Non-pigmented ciliary epithelial cell (primary cell): ENCODE measurements at places on chromosomes 16 and 17.

DNA sequence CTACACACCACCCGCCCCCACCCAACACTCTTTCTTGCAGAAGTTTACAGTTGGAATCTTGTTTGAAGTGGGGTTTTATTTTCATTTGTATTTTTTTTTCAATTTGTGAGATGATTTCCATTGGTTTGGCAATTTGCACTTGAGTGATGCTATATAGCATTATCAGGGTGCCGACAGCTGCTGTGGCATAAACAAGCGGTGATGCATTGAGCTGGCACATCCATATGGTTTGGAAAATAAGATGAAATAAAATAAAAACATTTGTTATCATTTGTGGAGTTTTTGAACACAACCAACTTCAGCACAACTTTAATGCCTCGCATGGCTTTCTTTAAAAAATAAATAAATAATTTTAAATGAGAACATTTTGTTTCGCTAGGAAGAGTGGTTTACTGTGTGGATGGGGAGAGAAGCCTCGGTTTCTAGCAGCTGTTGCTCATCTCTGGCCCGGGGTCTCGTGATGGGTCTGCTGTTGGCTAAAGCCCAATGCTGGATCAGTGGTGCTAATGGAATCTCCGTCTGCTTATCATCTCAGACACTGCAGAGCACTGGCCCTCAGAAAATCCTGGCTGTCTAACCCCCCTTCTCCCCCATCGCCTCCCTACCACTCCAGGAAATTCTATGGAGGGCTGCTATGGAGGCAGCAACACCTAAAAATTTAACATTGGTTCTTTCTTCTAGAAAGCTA is 192.3 kb upstream of the MAF start:
- DNase-seq = no peak

DNA sequence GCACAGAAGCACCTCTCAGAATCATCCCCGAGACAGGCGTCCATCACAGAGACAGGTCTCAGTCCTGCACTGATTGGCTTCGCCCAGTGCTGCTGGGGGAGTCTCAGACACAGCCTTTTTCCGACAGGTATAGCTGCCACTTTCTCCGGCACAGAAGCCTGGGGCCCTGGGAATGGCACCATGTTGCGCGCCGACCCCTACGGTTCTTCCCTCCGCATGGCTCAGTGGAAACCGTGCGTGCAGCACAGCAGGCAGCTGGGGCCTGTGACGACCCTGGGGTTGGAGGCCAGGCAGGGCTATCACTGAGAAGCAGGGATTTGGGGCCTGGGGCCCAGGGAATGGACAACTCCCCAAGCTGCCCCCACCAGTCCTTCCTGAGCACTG is 29.7 kb upstream of the CDH15 start:
- no peak for DNase-seq

DNA sequence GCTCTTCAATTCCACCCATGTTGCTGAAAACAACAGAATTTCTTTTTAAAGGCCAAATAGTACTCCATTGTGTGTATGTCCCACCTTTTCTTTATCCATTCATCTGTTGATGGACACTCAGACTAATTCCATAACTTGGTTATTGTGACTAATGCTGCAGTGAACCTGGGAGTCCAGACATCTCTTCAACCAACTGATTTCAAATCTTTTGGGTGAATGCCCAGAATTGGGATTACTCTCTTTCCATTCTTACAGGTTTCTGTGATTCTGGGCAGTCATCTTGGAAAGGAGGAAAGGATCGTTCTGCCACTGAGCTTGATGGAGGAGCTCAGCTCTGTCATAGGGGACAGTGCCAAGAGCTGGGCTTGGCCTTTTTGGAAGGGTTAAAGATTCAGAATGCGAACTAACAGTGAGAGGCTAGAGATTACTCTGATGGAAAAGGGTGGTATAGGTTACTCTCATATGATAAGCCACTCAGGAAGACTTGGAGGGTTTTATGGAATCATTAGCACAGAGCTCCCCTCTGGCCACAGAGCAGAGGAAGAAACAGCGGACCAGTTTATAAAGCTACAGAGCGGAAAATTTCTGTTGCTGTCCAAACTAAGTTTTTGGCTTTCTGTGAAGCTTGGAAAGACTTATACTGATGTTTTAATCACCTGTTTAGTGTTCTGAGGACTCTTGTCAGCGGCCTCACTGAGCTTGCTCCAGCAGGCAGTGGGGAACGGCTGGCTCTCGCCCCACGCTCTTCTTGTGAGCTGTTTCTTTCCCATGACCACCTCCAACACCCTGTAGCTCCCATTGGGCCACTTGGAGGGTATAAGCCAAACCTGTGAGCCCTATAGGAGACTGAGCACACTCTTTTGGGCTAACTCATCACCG is 48.3 kb downstream of the HIC1 start:
- DNase-seq = no peak

DNA sequence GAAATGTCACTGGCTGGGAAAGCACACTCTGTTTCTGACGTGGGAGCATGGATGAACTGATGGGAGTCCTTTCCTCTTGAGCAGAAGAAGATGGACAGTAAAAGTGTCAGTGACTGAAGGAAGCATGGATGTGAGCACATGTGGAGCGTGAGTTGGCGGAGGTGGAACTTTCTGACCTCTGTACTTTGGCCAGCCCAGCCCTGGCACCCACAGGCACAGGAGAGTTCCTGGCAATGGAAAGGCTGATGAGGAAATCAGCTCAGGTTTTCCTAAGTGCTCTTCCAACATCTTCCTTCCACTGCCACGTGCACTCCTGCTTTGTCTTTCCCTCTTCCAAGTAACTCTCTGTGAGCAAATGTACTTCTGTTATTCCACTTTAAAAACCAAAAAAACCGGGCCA is 276.8 kb downstream of the NTN1 start:
- DNase-seq = no peak

DNA sequence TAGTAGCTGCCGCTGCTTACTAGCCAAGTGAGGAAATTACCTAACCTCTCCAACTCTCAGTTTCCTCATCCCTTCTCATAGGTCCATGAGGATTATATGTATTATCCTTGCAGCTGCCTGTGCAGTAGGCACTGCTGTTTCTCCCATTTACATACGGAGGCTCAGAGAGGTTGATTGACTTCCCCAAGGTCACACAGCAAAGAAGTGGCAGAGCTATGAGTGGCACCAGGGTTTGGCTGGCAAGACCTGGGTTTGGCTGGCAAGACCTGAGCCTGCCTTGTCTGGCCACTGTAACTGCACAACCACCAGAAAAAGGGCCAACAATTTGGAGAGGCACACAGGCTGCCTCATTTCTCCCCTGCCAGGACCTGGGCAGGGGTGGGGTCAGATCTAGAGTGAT is 2.5 kb upstream of the NDRG4 start:
- DNase-seq = no peak

- DNase-seq = no peak
Measured at GRCh38 chr17:78529871-78530670, 47.1 kb downstream of the DNAH17 start.

- DNase-seq = no peak
Measured at GRCh38 chr16:30076276-30076791, 540 bp downstream of the PPP4C start.

- DNase-seq = no peak
Measured at GRCh38 chr16:24729951-24730815, 732 bp downstream of the TNRC6A start.

DNA sequence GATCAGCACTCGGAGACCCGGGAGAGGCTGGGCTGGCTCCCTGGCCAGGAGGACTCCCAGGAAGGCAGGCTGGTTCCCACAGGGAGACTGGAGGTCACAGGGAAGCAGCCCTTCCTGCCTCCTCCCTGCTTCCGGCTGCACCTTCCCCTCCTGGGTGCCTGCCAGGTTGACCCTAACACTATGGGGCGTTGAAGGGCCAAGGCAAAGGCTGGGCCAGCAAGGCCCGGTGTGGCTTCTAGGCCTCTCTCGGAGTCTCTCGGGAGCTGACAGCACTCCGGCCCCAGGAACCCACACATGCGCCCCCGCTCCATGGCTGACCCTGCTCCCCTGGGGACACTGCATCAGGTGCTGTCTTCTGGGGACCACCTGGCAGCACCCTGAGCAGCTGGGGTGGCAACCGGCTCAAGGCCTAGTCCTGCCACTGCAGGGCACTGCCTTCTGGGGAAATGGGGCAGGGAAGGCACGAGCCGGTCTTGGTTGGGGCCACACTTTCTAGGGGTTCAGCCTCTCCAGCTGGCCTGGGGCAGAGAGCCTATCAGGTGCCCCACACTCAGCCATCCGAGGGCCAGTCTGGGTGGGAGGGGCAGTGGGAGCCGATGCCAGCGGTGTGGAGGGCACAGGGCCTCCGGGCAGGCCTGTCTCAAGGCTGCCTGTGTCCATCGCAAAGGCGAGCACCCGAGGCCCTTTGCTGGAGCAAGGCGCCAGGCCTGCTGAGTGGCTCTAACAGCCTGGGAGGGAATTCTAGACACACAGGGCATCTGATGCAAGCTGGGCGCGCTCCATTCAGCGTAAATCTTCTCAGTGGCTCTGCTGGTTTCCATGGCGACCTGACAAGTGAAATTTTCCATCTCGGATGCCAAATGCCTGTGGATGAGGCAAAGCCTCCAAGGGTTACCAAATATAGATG is 5.6 kb upstream of the MTSS2 start:
- peak; percentile 50 for DNase-seq

DNA sequence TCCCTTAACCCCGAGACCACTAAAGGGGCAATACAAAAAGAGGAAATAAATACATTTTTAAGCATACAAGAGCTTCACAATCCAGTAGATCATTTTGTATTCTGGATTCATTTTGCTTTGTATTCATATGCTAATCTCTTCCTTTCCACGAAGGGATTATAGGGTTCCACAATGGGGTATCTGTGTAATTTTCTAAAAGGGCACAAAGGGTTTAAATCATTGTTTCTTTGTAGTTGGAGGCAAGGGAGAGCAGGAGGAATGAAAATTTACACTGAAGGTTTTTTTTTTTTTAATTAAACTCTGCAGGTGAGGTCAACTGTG is 592 bp upstream of the NUFIP2 start:
- DNase-seq = no peak

- DNase-seq = no peak
Measured at GRCh38 chr16:74577882-74578366, 29.0 kb downstream of the GLG1 start.

DNA sequence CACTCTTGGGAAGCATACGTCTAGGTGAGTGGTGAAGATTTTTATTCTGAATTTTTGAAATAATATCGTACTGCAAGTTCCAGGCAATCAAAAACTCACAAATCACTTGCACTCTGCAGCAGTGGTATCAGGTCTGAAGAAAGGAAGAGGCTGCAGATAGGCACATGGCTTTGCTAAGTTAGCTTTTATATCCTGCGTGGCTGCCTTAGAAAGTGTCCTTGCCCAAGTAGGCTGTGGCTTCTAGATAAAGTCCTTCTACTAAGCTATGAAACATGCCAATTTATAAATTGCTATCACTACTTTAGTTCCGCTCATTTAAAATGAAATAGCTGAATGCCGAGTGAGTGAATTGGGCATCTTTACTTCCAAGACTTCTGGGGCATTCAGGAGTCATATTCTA is 17.9 kb downstream of the WWOX start:
- DNase-seq = no peak

GRCh38 chr17:26782153-26782552 is 511.8 kb upstream of the WSB1 start:
- no peak for DNase-seq

- no peak for DNase-seq
Measured at GRCh38 chr16:87880117-87880696, 10.9 kb upstream of the SLC7A5 start.

- no peak for DNase-seq
Measured at GRCh38 chr17:4276514-4276913, 12.7 kb upstream of the ANKFY1 start.

- DNase-seq = no peak
Measured at GRCh38 chr17:12887088-12887487, 97.8 kb downstream of the ARHGAP44 start.

- DNase-seq = no peak
Measured at GRCh38 chr17:70945386-70945785, 776.1 kb downstream of the KCNJ2 start.

DNA sequence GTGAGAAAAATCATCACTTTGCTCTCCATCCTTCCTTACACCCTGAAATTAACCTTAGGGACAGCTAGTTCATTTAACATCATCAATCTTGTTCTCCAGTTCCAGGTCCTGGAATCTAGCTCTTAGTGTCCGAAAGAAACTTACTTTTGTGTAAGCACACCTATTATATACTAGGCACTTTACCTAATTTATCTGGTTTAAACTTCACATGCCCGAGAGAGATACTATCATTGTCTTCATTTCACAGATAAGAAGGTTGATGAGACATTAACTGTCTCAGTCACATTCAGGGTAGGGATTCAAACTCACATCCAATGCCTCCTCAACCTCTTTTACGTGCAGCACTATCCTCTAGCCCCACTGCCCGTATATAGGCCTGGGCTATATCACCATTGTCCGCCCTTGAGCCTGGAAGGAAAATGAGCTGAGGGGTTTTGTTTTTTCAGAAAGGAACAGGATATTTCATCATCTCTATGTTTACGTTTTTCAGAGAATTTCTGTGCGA is 501 bp upstream of the AP2B1 start:
- no peak for DNase-seq

DNA sequence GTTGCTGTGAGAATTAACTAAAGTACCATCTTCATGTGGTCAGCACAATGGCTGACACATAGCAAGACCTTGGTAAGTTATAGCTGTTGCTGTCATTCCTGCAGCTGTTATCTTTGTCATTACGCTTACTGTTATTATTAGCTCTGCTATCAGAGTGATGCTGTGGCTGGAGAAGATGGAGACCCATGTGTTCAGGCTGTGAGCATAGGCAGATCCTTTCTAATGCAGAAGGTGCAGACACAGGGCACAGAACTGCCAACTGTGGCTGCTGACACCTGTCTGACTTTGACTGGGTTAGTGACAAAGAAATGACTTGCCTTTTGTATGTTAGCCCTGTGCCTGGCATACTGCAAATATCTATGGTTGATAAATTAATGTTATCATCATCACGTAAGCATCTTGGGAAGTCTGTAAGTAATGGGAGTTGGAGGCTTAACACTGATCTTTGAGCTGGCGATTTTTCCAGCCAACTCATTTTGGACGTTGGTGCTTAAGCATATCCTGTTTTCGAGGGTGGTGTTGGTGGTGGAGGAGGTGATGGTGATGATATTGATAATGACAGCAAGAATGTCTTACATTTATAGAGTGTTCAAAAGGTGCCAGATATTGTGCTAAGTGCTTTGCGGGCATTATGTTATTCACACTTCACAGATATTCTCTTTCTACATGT is 695.3 kb downstream of the WWOX start:
- DNase-seq = no peak

- DNase-seq = no peak
Measured at GRCh38 chr16:49049191-49049590, 232.4 kb downstream of the CBLN1 start.

- no peak for DNase-seq
Measured at GRCh38 chr16:85393674-85394451, 219.3 kb upstream of the GSE1 start.
